ENCODE measurements at places on chromosomes 6 and 20.

GRCh38 chr20:44747166-44748004 lies 1.7 kb downstream of the KCNK15 start:
- peaks cover 42% of the 10 kb centered on the region for H3K27me3 ChIP-seq
- peaks cover 22% of the 10 kb centered on the region for H3K4me1 ChIP-seq
- no peaks in the 10 kb centered on the region for H3K36me3 ChIP-seq
- peak overlapping the region; percentile 89 for H3K27ac ChIP-seq
- DNase-seq: peak; percentile 94
- H3K4me3 ChIP-seq: peak overlapping the region; percentile 11

DNA sequence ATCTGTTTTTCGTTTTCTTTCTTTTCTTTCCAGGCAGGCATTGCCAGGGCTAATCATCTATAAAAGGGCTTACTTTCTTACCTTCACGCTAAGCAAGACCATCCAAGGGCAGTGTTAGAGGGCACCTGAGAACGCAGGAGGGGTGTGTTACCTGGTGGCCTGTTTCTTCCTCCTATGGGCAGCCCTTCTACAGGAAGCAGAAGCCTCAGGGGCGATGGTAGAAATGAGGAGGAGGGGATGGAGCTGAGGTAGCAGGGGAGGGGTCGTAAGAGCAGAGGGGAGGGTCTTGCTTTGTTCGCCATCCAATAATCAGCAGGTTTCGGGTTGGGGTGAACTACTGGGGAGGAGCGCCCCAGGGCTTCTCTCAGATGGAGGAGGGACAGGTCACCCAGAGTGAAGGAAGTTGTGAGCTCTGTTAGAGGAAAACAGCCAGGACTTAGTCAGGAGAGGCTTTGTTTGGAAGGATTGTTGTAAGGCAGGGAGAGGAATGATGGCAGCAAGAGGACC lies 1.5 kb upstream of the CCR6 start:
- no peak overlapping the region for H3K27ac ChIP-seq
- no peak for DNase-seq
- H3K36me3 ChIP-seq: no peaks in the 10 kb centered on the region

GRCh38 chr6:40477246-40478126 lies 109.7 kb downstream of the LRFN2 start:
- no peak overlapping the region for H3K4me3 ChIP-seq
- DNase-seq: no peak
- no peaks in the 10 kb centered on the region for H3K36me3 ChIP-seq
- H3K27ac ChIP-seq: no peak overlapping the region

DNA sequence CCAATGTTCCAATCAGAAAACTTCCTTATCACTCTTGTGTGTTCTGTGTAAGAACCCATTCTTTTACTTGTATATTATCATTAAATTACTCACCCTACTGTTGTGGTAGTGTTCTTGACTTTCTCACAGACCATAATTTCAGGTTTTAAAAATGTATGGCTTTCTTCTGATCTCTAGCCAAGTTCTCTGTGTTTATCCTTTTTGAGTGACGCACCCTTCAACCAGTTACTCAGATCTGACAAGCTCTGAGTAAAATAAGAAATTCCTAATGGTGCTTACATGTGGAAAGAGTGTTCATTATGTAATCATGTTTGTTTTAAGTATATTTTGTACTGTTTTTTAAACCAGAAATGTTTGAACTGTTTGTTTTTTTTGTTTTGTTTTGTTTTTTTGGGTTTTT lies 11.0 kb downstream of the TBPL1 start:
- no peaks in the 10 kb centered on the region for H3K36me3 ChIP-seq
- no peak overlapping the region for H3K4me3 ChIP-seq
- no peaks in the 10 kb centered on the region for H3K4me1 ChIP-seq
- DNase-seq: no peak
- no peaks in the 10 kb centered on the region for H3K27me3 ChIP-seq

GRCh38 chr20:36919715-36920333 lies 31.7 kb downstream of the SAMHD1 start:
- no peak overlapping the region for H3K27ac ChIP-seq
- peak; percentile 40 for DNase-seq
- H3K4me3 ChIP-seq: no peak overlapping the region
- H3K4me1 ChIP-seq: peaks cover 15% of the 10 kb centered on the region
- no peaks in the 10 kb centered on the region for H3K27me3 ChIP-seq

GRCh38 chr20:44115762-44116644 lies 71.0 kb downstream of the JPH2 start:
- H3K36me3 ChIP-seq: no peaks in the 10 kb centered on the region
- peaks cover 7% of the 10 kb centered on the region for H3K4me1 ChIP-seq
- no peaks in the 10 kb centered on the region for H3K27me3 ChIP-seq
- no peak overlapping the region for H3K4me3 ChIP-seq
- DNase-seq: no peak
- no peak overlapping the region for H3K27ac ChIP-seq
